ENCODE measurements at places on chromosomes 2 and 18. TPM values are rescaled to one million over a fixed set of nuclear protein-coding genes. Genes with fewer than 3 reads are reported as not detected.

DNA sequence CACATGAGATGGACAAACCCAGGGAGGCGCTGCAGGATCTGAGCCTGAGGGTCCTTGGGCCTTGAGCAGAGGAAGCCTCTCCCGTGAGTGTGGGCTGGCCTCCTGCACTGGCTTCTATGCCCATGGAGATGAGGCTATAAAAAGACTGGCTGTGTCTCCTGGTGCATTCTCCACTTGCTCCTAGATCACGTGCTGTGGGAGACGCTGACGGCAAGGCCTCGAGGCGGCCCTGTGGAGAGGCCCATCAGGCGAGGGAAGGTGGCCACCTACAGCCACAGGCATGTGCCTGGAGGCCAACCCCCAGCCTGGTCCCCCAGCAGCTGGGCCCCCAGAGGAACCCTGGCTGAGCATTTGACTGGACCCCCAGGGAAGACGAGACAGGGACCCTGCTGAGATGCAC, 198.9 kb downstream of the TWIST2 start:
- DNase-seq = no peak

- DNase-seq = no peak
Observed at GRCh38 chr2:42116195-42117181, 52.7 kb upstream of the EML4 start.

GRCh38 chr2:167851876-167852275, 395.5 kb downstream of the STK39 start:
- no peak for DNase-seq

DNA sequence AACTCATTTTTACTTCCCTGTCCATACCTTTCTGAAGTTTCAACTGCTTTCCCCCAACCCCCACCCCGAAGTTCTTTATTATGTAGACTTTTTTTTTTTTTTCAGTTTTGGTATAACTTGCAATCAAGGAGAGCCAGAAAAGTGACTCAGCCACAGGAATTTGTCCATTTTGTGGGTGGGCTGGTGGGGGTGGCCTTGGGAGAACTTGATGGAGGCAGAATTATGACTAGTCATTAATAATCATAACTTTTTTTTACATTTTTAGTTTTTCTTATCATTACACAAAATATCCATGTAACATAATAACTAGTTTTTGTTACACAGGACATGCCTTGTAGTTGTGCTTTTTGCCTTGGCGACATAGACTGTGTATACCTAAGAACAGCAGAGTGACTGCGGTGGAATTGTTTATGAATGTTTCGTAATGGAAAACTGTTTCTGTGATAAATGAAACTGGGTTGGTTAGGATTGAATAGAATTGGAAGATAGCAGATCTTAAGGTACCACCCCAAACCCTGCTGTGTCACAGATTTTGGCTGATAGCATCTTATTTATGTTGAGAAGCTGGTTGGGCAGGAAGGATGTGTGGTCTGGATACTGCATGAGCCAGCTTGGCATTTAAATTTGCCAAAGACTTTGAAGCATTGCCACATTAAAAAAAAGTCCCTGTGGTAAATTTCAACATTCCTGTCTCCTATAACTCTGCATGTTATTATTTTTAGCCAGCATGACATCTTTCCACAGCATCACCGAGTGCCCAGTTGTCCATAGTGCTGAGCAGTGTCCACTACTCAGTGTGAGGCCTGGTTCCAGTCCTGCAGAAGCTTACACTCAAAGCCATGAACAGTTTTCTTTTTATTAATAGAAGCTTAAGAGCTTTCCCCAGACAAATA, 30.7 kb downstream of the LYPD6B start:
- DNase-seq = peak; percentile 46

- DNase-seq = no peak
Observed at GRCh38 chr18:69890558-69890957, 57.1 kb downstream of the CD226 start.

The PTH2R gene
- 0.10 TPM for total RNA-seq

The LRRTM4 gene
- total RNA-seq = not detected

The PHOSPHO2 gene
- 3.0 TPM for total RNA-seq
